SK-N-MC (cell line): ENCODE measurements at places on chromosomes 11 and 22.

- DNase-seq: no peak
Observed at GRCh38 chr22:26835929-26836528, 178.6 kb downstream of the MIAT start.

GRCh38 chr22:20305894-20306645, 13.8 kb downstream of the DGCR6L start:
- no peak for DNase-seq

- DNase-seq: no peak
Observed at GRCh38 chr22:38097557-38098409, 12.7 kb downstream of the BAIAP2L2 start.

GRCh38 chr11:68753300-68753699, 2.0 kb upstream of the TESMIN start:
- DNase-seq: no peak

GRCh38 chr22:48264586-48264985, 1502.1 kb downstream of the TBC1D22A start:
- no peak for DNase-seq

GRCh38 chr11:58003591-58003990, 20.1 kb upstream of the OR9Q1 start:
- DNase-seq: no peak

GRCh38 chr22:42553475-42554361, at the start of gene SERHL2:
Gene SERHL2 (plus strand): TSS chr22:42553956. CDS start chr22:42554021, 65 bp downstream.
- no peak for DNase-seq

DNA sequence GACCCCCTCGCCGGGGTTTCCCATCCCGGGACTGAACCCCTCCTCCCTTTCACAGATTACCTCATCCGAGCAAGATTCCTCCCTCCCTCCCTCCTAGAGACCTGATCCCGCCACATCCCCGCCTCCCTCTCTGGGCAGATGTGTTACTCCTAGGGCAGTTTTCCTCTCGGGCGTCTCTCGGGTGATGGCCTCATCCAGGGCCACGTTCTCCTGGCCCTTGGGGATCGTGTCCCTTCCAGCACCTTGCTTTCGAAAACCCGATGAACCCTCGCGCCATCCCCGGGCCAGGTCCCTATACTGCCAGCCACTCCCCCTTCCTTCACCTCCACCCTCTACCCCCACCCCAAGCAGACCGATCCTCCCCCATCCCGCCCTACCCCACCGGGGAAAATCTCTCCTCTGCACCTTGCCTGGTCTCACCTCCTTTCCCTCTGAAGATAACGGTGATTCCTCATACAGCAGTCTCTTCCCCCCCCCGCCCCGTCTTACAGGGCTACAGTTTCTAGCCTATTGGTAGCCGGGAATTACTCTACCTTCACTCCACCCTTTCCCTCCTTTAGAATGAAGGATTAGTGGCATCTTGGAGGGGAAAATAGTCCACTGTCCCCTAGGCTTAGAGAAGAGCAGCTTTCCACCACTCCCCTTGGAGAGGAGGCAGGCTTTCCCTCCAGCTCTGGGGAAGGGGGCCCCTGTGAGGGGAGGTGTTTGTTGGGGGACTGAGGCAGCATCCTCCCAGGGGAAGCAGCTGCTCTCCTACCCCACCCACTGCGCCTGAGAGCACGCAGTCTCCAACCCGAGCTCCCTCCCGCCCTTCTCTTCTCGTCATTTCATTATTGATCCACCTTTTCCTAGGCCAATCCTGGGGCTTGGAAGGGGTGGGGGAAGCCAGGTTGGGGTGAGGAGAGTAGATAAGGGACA, 1.2 kb downstream of the KMT2A start:
- no peak for DNase-seq

- no peak for DNase-seq
Observed at GRCh38 chr22:31102441-31103081, 4.8 kb downstream of the SELENOM start.

GRCh38 chr11:71452199-71453036, 585 bp upstream of the NADSYN1 start:
- no peak for DNase-seq

- DNase-seq: no peak
Observed at GRCh38 chr22:49622241-49623105, 205.2 kb downstream of the BRD1 start.

- no peak for DNase-seq
Observed at GRCh38 chr11:17734986-17735817, 621 bp downstream of the KCNC1 start.

DNA sequence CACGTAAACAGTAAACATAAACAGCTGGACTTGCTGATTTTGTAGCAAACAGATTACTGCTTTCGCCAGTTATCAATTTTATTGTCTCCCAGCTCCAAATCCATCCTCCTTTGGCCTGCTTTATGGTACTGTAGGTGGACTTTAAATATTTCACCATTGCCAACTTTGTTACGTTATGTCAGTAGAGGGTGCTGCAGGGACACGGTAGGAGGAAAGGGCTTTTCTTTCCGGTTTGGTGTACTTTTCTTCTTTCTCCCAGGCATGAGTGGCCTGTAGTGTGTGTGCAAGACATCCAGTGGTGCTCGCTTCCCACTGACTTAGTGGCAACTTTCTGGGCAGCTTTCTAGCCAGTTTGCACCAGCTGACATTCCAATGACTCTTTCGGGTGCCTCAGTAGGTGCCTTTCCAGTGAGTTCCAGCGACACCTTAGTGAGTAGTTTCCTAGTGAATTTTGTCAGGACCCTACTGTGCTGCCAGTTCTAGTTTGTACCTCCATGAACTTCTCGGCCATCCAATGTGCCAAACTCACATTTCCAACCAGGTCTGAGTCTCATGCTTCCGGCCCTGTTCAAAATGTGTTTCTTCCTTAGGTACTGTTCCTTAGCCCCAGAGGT, 267.6 kb upstream of the TENM4 start:
- peak; percentile 2 for DNase-seq

DNA sequence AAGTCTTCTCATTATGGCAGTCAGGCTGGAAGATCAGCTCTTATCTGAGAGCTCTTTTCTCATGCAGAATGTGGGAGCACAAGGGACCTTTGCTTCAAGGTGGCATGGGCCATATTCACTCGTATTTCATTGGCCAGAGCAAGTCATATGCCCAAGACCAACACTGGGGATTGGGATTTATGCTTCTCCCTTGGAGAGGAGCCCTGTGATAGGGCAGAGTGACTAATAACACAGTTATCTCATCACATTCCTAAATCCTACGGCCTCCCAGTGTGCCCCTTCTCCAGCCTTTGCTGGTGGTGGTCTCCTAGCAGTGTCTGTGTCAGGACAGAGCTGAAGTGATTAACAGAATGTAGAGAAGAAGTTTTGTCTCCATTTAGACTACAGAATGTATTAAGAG, 48.6 kb downstream of the SYT9 start:
- no peak for DNase-seq

DNA sequence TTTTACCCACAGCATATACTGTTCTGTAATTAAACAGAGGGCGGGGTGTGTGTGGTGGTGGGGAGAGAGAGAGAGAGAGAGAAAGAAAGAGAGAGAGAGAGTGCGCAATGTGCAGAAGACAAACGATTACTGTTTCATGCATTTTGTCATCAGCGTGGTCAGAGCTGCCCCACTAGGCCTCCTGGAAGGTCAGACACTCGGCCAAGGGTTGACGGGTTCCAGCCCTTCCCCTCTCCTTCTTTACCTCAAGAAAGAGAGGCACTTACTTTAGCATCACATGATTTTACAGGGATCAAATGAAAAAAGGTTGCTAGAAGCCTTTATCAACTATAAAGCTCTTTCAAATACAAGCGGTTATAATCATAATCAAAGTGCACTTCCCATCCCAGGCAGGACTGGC, 269.2 kb upstream of the SORL1-AS1 start:
- DNase-seq: no peak

GRCh38 chr11:8038393-8038792, 42.6 kb upstream of the TUB start:
- no peak for DNase-seq

GRCh38 chr11:118791961-118792569, 1.1 kb upstream of the DDX6 start:
- DNase-seq: no peak

DNA sequence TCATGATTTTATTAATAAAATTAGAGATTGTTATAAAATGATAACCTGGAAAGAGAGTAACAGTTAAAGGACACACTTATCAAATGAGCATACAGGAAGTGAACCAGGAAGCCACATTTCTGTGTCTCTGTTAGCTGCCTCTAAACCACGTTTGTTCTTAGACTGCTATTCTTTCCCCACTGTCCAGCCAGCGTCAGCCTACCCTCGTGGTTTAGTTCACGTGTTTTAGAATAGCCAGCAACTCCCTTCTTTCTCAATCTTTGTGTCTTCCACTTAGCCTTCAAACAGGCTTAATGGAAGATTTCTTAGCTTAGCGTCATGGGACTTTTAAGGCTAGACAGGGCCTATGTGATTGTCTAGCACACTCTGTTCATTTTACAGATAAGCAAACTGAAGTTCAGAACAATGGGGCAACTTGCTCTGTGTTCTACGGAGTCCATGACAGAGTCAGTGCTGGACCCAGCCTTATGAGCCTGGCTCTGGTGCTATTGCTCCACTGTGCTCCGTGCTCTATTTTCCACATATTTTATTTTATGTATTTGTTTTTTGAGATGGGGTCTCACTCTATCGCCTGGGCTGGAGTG, 27.2 kb downstream of the GRAMD1B start:
- DNase-seq: no peak

DNA sequence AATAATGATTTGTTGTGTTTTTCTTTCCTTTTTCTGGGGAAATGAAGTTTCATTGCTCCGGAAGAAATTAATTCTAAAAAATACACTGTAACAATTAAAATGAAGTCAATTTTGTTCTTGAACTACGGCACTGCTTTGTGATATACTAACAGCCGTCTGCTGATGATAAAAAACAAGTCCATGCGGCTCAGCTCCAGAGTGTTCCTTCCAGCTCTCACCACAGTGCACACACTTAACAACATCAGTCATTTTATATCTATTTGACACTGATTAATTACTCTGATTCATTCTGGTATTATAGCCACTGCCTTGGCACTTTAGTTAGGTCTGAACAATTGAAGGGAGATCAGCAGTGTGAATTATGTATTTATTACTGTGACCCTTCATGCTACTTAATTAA, 97.4 kb upstream of the SLC6A5 start:
- DNase-seq: no peak

DNA sequence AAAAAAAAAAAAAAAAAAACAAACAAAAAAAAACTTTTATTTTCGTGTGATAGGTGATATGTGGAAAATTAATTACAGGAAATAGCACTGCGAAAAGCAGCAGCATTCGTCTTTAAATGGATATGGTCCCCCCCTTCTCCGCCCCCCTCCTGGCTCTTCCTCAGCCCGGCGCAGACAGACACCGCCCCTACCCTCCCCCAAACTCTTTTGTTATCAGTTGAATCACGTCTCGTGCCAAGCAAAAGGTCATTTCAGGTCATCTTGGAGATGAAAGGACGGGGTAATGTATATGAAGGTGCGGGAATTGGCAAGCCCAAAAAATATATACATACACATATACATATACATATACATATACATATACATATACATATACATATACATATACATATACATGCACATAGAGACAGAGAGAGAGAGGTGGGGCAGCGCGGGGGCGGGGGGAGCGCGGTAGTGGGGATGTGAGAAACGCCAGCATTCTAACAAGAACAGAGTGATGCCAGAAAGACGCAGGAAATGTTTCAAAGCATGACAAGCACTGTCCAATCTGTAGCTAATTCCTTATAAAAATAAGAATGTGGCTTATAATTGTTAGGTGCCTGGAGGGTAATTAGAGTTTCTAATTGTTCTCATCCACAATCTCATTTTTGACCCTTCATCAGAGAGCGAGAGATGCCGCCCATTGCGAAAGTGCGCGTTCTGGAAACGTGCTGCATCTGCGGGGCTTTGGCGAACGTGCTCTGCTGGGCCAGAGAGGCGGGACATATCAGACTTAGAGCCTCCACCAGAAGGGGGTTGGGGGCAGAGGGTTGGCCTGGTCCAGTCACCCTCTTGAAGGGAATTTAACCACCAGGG, 214.5 kb upstream of the UBASH3B start:
- no peak for DNase-seq

GRCh38 chr11:14625586-14626205, 17.9 kb upstream of the PDE3B start:
- DNase-seq: no peak

DNA sequence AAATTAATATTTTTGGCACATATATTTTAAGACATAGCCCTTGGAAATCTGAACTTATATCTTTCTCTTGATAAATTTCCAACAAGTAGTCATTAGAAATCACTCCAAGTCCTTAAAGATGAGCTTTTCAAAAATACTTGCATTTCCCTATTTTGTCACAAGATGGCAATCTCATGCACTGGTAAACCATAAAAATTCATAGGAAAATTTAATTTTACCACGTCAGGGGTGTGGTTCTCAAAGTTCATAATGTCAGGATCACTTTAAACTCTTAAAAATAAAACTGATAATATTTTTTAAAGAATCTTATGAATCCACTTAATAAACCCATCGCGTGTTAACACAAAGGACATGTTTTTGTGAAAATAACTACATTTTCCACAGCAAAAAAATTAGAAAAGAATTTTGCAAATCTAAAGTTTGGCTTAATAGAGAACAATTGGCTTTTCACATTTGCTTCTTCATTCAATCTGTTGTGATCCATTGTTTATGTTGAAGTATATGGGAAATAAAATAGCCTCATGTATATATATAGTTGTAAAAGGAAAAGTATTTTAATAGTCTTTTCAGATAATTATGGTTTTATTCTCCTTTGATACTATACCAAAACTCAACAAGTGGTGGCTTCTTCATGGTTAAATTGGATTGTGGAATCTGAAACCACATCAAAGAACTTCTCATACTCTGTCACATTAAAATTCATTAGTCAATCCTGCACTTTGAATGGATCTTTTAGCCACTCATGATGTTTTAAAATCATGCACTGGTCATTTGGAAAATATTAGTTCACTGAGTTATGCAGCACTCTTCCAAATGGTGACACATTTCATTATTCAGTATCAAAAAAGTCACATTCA, 169.1 kb downstream of the CADM1 start:
- no peak for DNase-seq

- DNase-seq: no peak
Observed at GRCh38 chr11:133409799-133410198, 122.5 kb downstream of the OPCML start.

DNA sequence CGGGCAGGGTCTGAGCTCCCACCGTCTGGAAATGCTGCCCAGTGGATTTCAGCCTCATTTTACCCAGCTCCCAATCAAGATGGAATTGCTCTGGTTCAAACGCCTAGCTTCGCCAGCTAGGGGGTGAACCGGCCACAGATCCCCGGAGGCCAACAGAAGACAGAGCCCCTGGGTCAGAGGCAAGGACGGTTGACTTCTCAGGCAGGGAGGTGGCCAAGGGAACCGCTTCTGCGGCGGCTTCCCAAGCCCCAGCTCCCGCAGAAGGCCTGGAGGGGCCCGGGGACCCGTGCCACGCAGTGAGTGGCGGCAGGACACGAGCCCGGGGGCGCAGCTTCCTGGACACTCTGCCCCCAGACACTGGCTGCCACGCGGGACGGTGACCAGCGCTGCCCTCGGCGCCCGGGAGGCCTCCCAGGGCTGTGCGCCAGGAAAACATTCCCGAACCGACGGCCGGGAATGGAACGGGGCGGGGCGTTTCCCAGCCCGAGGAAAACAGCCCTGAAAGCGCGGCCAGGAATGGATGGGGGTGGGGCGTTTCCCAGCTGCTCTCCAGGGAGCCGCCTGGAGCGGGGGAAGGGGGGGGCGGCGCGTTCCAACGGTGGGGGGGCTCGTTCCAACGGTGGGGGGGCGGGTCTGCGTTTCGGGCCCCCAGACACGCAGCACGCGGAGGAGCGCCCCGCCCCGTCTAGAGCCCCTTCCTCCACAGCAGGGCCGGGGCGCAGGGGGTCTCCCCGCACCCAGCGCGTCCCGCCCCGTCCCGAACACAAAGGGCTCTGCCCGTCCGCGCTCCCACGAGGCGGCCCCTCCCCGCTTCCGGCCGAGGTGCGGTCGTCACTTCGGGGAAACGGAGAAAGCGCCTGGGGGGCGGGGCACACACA, 13.5 kb upstream of the B4GALNT4 start:
- DNase-seq: peak; percentile 60
